Metanephros (tissue), 2 donors: ENCODE measurements at places on chromosomes 5 and 9. TPM values are rescaled to one million over a fixed set of nuclear protein-coding genes. Genes with fewer than 3 reads are reported as not detected.

The RNF183 gene
- 3.1 TPM for total RNA-seq

The ZNF658 gene
- total RNA-seq, result 6.6 TPM

The CCNI2 gene
- 4.5 TPM for total RNA-seq

The SET gene
- total RNA-seq, result 203 TPM

The DIRAS2 gene
- 4.4 TPM for total RNA-seq

The TXN gene
- total RNA-seq, result 87.2 TPM

The LIX1 gene
- 2.6 TPM for total RNA-seq

The OLFML2A gene
- total RNA-seq, result 33.7 TPM

The ERP44 gene
- 15.8 TPM for total RNA-seq

The SURF4 gene
- 148 TPM for total RNA-seq

The ZFP37 gene
- 4.7 TPM for total RNA-seq

The ITK gene
- total RNA-seq, result 0.99 TPM

The PAIP1 gene
- 60.5 TPM for total RNA-seq

The PITX1 gene
- total RNA-seq, result 3.6 TPM
